ENCODE measurements at places on chromosomes 7 and 10.

GRCh38 chr10:58348571-58349033 is 13.8 kb downstream of the UBE2D1 start:
- DNase-seq = no peak

DNA sequence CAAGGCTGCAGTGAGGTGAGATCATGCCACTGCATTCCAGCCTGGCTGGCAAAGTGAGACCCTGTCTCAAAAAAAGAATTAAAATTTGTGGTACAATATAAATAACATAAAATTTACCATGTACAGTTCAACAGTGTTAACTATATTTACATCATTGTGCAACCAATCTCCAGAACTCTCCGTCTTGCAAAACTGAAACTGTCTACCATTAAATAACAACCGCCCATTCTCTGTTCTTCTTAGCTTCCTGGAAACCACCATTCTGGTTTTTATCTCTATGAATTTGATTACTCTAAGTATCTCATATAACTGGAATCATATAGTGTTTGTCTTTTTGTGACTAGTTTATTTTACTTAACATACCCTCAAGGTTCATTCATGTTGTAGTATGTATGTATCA is 167.6 kb downstream of the AUTS2 start:
- DNase-seq = no peak

- no peak for DNase-seq
Measured at GRCh38 chr7:79790656-79791262, 337.3 kb upstream of the MAGI2 start.

GRCh38 chr7:132240262-132240661 is 336.0 kb downstream of the PLXNA4 start:
- DNase-seq = no peak

- DNase-seq = no peak
Measured at GRCh38 chr10:128373071-128373749, 247.0 kb upstream of the MKI67 start.

DNA sequence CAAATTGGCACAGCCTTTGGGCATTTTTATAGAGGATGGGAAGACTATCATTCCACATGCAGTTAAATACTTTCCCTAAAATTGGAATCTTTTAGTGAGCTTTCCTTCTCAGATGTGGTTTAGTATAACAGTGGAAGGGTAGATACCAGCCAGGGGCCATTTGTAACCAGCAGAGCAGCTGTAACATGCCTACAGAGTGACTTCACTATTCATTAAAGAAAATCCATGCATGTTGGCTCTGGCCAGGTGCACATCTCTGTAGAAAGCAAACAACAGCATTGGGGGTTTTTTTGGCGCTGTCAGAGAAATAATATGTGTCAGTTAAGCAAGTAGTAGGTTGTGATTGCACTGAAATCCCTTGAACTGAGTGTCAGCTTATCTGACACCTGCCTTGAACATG is 115.6 kb downstream of the LHFPL3 start:
- no peak for DNase-seq

DNA sequence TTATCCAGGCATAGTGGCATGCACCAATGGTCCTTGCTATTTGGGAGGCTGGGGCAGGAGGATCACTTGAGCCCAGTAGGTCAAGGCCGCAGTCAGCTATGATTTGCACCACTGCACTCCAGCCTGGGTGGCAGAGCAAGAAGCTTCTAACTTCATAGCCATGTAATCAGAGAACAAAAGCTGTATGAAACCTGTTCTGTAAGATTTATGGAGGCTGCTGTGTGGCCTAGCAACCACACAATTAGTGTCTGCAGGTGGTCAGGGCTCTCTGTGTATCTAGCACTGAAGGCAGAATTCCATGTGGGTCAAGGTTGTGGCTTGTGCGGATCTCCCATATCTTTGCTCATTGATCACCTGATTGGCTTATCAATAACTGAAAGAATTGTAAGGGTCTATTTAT is 221.5 kb upstream of the FOXK1 start:
- no peak for DNase-seq

GRCh38 chr10:14060320-14061070 is 270.2 kb downstream of the FRMD4A start:
- DNase-seq = no peak

DNA sequence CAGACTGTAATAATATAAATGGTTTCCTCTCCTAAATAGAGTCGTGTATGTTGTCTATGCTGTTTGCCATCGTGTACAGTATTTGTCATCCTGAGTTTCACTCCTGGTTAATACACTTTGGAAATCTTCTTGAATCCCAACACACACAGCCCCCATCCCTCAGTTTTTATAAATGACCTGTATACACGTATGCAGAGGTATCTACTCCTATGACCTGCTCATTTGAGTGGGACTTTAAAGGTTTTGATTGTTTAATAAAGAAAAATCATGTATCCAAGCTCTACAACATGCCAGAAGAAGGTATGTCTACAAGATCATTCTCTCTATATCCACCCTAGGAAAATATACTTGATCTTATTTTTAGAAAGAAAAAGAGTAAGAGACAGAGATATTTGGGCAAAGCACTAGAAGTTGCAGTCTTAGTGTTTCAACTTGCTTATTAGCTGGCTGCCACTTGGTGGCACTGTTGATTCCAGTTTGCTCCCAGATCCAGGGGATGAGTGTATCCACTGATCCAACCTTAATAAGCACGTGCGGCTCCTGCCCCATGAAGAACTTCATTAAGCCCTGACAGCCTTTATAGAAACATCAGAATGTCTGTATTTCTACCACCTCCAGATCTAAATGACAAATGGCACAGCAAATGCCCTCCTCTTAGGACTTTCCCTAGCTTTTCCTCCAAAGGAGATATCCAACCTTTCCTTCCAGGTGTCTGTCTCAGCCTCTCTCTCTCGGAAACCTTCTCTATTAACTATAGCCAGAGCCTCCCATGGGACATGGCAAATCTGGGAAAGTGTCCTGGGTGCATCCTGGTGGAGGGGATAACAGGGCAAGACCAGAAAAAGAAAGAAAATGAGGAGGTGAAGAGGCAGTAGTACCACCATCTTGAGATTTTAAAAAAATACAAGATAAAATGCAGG is 181.6 kb upstream of the NEBL start:
- peak; percentile 40 for DNase-seq

DNA sequence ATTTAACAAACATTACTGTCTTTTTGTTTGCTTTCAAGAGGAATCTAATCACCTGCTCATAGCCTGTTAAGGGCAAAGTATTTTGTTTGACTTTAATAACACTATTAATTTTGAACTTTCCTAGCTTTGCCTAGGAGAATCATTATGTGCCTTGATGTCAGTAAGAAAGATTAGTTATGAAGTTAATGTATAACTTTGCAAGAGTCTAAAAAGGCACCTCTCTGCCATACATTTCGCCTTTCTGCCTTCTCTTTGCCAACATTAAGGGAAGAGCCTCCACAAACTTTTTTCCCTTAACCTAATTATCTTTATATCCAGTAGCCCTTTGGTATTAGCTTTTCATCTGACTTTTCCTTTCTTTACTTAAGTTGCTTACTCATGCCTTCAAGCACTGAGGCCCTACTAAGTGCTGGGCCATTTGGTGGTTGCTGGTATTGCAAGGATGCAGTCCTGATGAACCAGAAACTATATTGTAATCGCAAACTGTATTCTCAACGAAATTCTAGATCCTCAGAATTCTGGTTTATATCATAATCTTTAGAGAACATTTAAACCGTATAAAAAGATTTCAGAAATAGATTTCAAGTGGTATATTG is 108.5 kb downstream of the SND1 start:
- DNase-seq = no peak

DNA sequence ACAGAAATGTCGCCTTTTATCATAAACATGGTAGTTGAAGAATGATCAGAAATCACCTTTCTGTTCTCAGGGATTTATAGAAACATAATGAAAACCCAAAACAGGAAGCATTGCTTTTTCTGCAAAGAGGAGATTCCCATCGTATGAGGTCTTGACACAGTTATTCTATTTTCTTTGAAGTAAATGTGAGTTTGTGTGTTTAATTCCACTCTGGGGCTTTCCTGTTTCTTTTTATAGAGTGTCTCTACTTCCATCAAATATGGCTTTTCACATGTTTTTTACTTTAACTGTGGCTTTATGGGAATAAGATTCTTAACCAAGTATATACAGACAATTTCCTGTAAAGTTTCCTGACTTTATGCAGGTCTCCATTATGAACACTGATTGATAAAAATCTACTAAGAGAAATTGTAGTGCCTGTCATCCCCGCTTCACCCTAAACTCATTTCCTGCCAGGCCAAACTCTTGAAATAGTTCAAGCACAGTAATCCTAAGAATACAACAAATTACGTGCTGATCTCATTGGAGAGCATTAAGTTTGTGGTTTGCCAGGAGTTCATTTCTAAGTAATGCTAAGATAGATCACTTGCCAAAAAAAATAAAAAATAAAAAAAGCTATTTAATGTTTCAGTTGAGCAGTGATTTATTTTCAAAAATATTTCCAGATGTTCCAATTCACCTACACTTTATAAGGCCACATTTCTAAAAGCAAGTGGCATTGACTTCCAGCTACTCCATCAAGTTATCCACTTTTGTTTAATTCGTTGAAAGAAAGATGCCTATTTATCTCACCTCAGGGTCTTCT is 52.2 kb upstream of the SEC61G start:
- no peak for DNase-seq

GRCh38 chr10:44385026-44385695 is at the start of gene CXCL12:
Gene CXCL12 (minus strand): TSS chr10:44385097. CDS start chr10:44385005, 92 bp downstream.
- DNase-seq = peak; percentile 34

- no peak for DNase-seq
Measured at GRCh38 chr7:5296015-5296610, 13.4 kb downstream of the SLC29A4 start.

DNA sequence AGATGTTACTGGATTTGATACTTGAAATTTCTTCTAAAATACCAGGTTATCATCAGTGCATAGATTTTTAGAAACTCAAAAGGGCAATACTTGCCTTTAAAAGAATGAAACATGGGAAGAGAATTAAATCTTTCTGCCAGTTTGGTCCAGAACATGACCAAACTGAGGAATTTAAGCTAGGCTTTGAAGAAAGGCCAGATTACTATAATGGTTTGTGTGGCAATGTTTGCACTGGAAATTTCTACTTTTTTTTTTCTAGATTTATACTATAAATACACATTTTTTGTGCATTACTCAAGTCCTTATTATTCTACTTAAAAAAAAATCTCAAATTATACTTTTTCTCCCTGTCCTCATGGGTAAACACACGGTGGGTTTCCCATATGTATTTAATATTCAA is 9.2 kb downstream of the MKX start:
- DNase-seq = no peak

GRCh38 chr10:17237915-17238444 is 9.9 kb downstream of the VIM start:
- no peak for DNase-seq

DNA sequence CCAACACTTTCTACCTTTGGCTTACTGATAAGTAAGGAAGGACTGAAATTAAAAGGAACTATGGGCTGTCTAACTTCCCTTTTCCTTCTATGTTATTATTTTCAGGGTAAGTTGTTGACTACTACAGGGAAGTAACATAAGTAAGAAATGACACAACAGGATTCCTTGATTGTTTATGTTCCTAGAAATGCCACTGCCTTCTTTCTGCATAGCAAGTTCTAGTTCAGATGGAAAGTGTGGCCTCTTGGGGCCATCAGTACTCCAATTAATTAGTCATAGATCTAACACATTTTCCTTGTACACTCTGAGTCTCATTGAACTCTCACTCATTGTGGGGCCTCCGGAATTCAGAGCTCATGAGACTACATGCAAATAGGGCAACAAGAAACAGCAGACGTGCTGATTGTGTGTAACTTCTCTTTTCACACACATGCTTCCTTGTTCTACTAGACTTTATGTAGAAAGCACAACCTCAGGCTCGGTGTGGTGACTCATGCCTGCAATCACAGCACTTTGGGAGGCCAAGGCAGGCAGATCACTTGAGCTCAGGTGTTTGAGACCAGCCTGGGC is 35.3 kb upstream of the HIBADH start:
- DNase-seq = peak; percentile 3

GRCh38 chr10:6119423-6119822 is 30.6 kb downstream of the RBM17 start:
- no peak for DNase-seq

- DNase-seq = no peak
Measured at GRCh38 chr7:27888736-27889135, 148.8 kb downstream of the TAX1BP1 start.

- peak; percentile 85 for DNase-seq
Measured at GRCh38 chr10:124461642-124462347, at the start of gene LHPP. Gene LHPP (plus strand): TSS chr10:124461823. CDS start chr10:124461863, 40 bp downstream.

- no peak for DNase-seq
Measured at GRCh38 chr10:17873946-17874345, 64.8 kb downstream of the MRC1 start.

GRCh38 chr10:50291261-50291850 is 40.0 kb upstream of the ASAH2 start:
- no peak for DNase-seq

DNA sequence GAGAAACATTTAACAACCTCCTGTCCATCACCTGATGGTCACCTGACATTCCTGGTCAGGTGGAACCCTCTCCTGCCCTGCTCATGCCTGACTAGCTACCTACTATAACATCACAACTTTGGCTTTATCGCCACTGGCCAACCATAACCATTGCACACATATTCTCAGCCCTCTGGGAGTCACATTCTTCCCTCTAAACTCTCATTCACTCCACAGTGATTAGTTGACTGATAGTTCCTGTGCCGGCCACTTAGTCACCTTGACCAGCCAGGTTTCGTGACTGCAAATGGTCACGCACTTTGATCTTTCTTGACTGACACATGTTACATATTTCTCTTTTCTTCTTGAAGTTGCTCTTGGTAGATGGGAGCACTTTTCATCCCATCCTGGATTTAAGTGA is 50.1 kb downstream of the GNAI1 start:
- no peak for DNase-seq

DNA sequence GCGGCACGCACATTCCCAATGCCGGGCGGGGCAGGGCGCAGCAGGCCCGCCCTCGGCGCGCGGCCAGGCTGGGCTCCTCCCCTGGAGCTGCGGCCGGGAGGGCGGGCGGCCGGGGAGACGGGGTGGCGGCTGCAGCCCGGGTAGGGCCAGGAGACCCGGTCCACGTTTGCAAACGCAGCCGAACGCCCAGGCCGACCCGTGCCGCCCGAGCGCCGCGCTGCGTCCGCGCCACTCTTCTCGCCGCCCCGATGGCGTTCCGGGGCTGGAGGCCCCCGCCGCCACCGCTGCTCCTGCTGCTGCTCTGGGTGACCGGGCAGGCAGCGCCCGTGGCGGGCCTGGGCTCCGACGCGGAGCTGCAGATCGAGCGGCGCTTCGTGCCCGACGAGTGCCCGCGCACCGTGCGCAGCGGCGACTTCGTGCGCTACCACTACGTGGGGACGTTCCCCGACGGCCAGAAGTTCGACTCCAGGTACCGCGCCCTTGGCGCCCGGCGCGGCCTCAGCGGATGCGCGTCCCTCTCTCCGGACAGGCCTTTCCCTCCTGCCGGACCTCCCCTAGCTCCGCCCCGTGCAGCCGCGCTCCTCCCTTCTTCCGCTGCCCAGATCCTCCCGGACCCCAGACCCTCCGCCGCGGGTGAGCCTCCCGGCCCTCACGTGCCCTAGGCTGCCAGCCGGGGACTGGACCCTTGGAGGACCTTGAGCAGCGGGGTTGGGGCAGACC is at the start of gene FKBP9:
Gene FKBP9, plus strand, starts transcription at position 115 of the 720 bp plus-strand sequence. Its CDS starts 134 bp downstream, at position 249.
- peak; percentile 66 for DNase-seq

- DNase-seq = no peak
Measured at GRCh38 chr7:19390795-19391194, 245.6 kb upstream of the FERD3L start.
